Activated CD8-positive, alpha-beta memory T cell treated with anti-CD3 and anti-CD28 coated beads for 24 hours (primary cell): ENCODE measurements at places on chromosomes 6 and 20.
A peak's percentile ranks its signal among the peaks of the same experiment; 100 is the strongest.

DNA sequence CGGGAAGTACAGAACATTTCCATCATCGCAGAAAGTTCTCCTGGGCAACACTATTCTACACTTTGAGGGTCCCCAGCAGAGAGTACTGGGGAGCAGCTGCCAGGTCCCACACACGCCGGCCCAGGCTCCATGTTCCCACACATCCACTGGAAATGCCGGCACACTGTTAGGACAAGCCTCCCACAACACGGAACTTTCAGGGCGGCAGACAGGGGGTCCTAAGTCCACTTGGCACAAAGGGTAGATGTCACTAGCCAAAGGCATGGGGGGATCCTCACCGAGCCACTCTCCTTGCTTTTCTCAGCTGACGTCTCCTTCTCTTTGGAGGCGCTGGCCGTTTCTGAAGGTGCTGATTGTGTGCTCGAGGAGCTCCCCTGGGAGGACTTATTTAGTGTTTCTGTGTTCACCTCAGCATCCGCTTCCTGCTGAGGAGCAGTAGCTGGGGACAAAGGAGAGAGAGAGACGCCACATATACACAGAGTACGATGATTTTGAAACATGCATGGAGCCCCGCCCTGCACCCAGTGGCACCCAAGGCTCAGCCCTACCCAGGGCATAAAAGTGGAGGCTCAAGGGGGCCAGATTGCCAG lies 135.4 kb downstream of the ZMYND8 start:
- no peak for DNase-seq

GRCh38 chr6:39797751-39798150 lies 5.6 kb downstream of the DAAM2 start:
- no peak for DNase-seq

DNA sequence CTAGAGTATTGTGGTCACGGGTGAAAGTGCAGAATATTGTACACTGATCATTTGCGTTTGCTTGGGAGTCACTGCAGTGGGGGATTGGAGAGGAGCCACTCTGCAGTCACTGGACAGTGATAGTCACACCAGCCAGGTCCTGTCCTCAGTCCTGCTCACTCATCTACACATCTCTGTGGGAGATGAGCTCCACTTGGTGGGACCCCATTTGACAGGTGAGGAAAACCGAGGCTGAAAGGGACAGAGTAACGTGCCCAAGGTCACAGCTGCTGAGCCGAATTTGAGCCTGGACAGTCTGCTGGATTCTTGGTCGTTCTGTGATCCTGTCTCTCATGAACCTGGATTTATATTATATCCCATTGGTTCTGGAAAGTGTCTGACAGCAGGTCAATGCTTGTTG lies 17.7 kb upstream of the PHACTR3 start:
- DNase-seq = no peak

DNA sequence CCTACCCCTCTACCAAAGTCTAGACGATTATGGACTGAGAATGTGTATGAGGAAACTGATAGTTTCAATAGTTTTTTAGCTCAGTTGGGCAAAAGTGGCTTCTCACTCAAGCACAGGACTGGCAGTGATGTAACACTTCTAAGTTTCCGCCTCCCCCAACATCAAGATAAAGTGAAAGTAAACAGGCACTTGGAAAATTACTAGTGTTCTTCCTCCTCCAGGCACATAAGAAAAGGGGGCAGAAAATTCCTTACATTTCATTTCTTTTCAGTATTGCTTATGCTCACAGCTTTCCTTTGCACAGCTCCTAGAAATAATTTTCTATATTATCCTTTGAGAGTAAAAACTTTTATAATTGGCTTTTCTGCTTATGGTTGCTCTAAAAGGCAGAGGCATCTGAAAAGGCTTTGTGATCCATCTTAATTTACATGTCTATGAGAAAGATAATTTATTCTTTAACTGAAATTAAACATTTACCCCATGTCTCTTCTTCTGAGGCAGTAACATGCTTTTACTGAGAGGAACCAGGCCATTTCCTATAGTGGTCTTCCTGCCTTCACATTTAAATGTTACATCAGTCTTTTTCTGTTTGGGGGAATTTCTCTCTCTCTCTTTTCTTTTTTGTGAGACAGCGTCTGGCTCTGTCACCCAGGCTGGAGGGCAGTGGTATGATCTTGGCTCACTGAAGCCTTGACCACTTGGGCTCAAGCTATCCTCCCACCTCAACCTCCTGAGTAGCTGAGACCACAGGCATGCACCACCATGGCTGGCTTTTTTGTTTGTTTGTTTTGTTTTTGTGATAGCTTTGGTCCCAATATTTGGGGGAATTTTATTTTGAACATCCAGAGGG lies 65.0 kb upstream of the EEF1A1 start:
- DNase-seq = peak; percentile 65
